ENCODE measurements at places on chromosomes 5 and 9. TPM values are rescaled to one million over a fixed set of nuclear protein-coding genes. Genes with fewer than 3 reads are reported as not detected.

DNA sequence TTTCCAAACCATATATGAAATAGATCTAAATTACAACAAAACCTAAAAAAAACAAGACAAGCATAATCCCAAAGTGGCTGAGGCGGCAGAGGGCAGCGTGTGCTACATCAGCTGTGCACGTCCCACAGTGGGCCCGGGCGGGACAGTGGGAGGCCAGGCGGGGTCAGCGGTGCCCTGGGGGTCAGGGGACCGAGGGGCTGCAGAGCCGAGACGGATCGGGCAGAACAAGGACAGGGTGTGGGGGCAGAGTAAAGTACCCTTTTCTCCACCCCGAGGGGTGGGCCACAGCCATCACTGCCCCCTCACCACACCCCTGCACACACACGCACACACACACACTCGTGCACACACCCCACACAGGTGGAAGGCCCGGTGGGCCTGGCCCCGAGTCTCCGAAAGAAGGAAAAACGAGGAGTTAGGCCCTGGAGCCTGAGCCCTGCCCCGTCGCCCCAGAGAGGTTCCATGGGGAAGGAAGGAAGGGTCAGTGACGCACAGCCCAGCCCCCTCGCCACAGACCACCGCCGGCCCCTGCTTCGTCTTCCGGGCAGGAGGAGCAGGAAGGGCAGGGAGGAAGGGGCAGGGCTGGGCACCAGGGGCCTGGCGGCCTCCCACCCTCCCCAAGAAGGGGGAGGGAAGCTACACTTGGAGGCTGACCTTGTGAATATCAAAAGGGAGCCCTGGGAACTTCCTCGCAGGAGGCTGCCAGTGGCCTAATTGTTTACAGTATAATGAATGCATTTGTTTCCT, 49.6 kb upstream of the UBAC1 start:
- H3K27me3 ChIP-seq: no peaks in the 10 kb centered on the region
- H3K27ac ChIP-seq: no peak overlapping the region
- H3K4me3 ChIP-seq: no peak overlapping the region
- no peaks in the 10 kb centered on the region for H3K4me1 ChIP-seq
- no peak for DNase-seq

TPRN gene
- total RNA-seq: 5.7 TPM

GRCh38 chr5:106006242-106006641, 1664.5 kb downstream of the EFNA5 start:
- no peaks in the 10 kb centered on the region for H3K27me3 ChIP-seq
- H3K4me1 ChIP-seq: no peaks in the 10 kb centered on the region

C9orf43 gene
- 0.83 TPM for total RNA-seq

FAM120AOS gene
- 32.8 TPM for total RNA-seq

DNA sequence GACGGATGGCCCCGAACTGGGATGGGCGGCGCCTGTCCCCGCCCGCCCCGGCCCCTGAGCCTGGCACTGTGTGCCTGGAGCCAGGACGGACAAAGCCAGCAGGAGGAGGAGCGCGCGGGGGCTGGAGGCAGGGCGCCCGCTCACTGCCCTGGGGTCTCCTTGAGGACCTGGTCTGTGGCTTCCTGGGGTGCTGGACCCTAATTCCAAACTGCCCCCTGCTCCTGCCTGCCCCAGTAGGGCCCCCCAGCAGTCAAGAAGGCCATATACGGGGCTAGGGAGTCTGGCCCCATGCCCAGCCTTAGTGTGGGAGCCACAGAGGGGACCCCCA, 29.2 kb upstream of the RXRA start:
- DNase-seq: no peak
- no peak overlapping the region for H3K4me3 ChIP-seq
- H3K27ac ChIP-seq: no peak overlapping the region
- H3K36me3 ChIP-seq: no peaks in the 10 kb centered on the region

GRCh38 chr5:58466939-58467338, 7.1 kb upstream of the PLK2 start:
- H3K27me3 ChIP-seq: no peaks in the 10 kb centered on the region
- H3K27ac ChIP-seq: no peak overlapping the region
- H3K4me3 ChIP-seq: no peak overlapping the region
- peak; percentile 58 for DNase-seq
- no peaks in the 10 kb centered on the region for H3K36me3 ChIP-seq
- H3K4me1 ChIP-seq: peaks cover 4% of the 10 kb centered on the region

GRCh38 chr5:89229331-89230070, 346.5 kb upstream of the MEF2C start:
- H3K27ac ChIP-seq: no peak overlapping the region
- H3K27me3 ChIP-seq: no peaks in the 10 kb centered on the region
- no peak overlapping the region for H3K4me3 ChIP-seq

DNA sequence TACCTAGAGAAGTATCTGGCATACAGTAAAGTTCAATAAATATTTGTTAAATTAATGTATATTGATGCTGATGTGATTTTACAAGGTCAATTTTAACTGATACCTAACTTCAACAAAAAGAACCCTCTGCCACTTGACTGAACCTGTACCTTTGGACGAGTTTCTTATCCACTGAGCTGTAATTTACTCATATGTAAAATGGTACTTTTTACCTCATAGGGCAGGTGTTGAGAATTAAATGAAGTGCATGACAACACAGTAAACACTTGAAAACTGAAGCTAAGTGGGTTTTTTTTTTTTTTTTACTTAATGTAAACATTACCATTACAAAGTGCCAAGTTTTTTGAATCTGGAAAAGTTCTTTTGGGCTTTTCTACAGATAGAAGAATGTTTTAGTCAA, 15.4 kb downstream of the NIPSNAP3B start:
- DNase-seq: no peak
- H3K27me3 ChIP-seq: no peaks in the 10 kb centered on the region
- H3K4me1 ChIP-seq: no peaks in the 10 kb centered on the region
- no peaks in the 10 kb centered on the region for H3K36me3 ChIP-seq

DNA sequence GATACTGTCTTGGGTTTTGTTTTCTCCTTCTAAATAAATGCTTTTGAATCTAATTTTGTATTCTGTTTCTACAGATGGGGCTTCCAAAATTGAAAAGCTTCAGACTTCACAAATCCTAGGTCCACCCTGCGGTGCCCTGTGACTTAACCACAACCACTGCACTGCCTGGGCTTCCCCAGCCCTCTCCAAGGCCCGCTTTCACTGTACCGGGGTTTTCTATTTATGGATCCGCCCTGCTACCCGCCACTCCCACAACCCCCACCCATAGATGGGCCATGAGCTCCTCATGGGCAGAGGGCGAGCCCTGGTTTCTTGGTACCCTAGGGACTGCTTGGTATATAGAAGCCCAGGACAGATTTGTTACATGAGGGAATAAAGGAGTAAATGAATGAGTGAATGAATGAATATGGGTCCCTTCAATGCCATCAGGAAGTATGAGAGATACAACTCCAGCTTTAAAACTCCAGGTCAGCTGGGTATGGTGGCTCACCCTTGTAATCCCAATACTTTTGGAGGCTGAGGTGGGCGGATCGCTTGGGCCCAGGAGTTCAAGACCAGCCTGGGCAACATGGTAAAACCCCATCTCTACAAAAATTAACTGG, 39.8 kb upstream of the NEK6 start:
- H3K36me3 ChIP-seq: no peaks in the 10 kb centered on the region
- H3K27ac ChIP-seq: no peak overlapping the region
- H3K4me3 ChIP-seq: no peak overlapping the region
- H3K4me1 ChIP-seq: peaks cover 53% of the 10 kb centered on the region
- H3K27me3 ChIP-seq: peaks cover 1% of the 10 kb centered on the region

PRR16 gene
- not detected for total RNA-seq

DNA sequence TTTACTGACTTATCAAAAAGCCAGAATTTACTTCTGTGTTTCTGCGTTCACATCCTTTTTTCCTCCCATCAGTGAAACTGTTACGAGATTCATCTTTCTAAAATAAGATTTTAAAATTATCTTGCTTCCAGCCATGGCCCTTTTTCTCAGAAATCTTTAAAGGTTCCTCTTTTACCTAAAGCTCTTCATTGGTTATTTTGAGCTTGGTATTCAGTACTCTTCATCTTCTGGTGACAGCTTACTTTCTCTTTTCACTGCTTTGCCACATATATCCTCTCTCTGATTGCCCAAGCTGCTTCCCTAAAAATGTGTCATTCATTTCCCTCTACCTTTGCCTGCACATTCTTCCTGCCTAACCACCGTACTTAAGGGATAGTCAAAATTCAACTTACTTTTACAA, 32.3 kb downstream of the TGFBR1 start:
- peak overlapping the region; percentile 20 for H3K4me3 ChIP-seq
- no peaks in the 10 kb centered on the region for H3K27me3 ChIP-seq
- DNase-seq: no peak
- peaks cover 63% of the 10 kb centered on the region for H3K4me1 ChIP-seq
- H3K36me3 ChIP-seq: peaks cover 36% of the 10 kb centered on the region

DNA sequence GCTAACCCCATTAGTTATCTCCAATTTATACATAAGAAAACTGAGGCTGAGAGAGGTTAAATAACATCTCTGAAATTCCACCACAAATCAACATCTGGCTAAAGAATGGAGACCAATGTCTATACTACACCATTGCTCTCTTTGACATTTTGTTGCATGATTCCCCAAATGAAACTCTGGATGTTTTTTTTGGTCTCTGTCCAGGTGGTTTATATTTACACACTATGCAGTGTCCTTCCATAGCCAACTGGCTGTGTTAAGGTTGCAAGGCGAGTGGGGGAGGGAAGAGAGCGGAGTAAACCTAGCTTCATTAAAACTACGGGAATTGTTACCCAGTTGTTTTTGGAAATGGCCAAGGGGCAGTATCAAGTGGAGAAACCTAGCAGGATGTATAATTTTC, 67.2 kb downstream of the KIF4B start:
- H3K4me1 ChIP-seq: no peaks in the 10 kb centered on the region
- H3K4me3 ChIP-seq: no peak overlapping the region
- DNase-seq: no peak
- H3K36me3 ChIP-seq: no peaks in the 10 kb centered on the region
- H3K27ac ChIP-seq: no peak overlapping the region
- H3K27me3 ChIP-seq: peaks cover 8% of the 10 kb centered on the region

- H3K27me3 ChIP-seq: no peaks in the 10 kb centered on the region
- no peak overlapping the region for H3K27ac ChIP-seq
- peaks cover 2% of the 10 kb centered on the region for H3K36me3 ChIP-seq
- no peak for DNase-seq
Measured at GRCh38 chr9:70531311-70531710, 116.9 kb upstream of the KLF9 start.

AHRR gene
- total RNA-seq: 27.9 TPM

SLC6A7 gene
- not detected for total RNA-seq

LHX3 gene
- not detected for total RNA-seq

GAS1 gene
- total RNA-seq: not detected

GLDC gene
- 0.63 TPM for total RNA-seq

ALDH1A1 gene
- not detected for total RNA-seq

DNA sequence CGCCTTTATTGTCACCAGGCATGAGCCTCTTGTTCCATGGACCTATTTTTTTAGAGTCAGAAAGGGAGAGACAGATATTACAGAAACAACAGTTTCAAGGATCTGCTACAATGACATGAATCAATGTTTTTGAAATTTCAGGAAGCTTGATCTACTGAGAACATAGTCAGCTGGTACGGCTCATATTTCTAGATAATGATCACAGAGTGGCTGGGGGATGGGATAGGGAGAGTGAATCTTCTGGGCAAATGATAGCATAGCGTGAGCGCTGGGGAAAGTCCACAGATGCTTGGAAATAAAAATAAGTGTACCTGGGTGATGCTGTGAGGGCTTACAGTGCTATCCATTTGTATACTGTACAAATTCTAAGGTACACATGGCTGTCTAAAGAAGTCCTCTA, 340.4 kb downstream of the EBF1 start:
- no peaks in the 10 kb centered on the region for H3K36me3 ChIP-seq
- H3K27ac ChIP-seq: no peak overlapping the region
- no peaks in the 10 kb centered on the region for H3K4me1 ChIP-seq
- H3K27me3 ChIP-seq: no peaks in the 10 kb centered on the region

DNA sequence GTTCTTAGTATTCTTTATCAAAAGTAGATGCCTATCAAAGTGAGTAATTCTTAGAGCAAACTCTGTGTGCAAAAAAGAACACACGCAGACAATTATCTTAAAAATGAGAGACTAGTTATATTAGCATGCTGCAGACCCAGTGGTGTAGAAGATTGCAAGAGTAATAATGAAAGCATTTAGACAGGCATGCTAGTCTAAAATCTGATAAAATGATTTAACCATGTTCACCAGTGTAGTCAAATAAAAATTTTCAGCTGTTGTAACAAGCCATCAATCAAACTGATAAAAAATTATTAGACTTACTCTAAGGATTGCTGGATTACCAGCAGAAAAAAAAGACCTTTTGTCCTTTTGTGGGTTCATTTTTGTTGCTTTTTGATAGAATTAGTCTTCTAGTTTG, 241.9 kb upstream of the TLE4 start:
- no peak overlapping the region for H3K27ac ChIP-seq
- H3K27me3 ChIP-seq: no peaks in the 10 kb centered on the region
- no peak for DNase-seq
- no peak overlapping the region for H3K4me3 ChIP-seq
- no peaks in the 10 kb centered on the region for H3K36me3 ChIP-seq

IFNA21 gene
- total RNA-seq: not detected

DNA sequence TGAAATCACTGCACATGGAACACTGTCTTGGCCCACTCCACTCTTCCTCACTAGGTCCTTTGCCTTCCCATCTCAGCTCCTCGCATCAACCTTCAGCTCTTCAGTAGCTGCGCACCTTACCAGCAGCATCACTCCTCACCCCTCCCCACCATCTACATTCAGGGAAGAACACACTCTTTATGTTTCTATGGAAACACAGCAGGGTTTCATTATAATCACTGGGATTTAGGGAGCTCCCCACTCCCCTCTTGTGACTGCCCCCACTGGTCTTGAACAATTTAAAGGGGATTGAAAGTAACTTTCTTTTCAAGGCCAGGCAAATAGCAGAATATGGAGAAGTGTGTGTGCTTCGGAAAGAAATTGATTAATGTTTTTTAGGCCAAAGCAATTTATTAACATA, 111.2 kb downstream of the INSYN2B start:
- H3K27me3 ChIP-seq: no peaks in the 10 kb centered on the region
- no peak for DNase-seq
- H3K4me1 ChIP-seq: no peaks in the 10 kb centered on the region
- peaks cover 29% of the 10 kb centered on the region for H3K36me3 ChIP-seq

- peaks cover 18% of the 10 kb centered on the region for H3K4me1 ChIP-seq
- no peak for DNase-seq
- H3K27ac ChIP-seq: peak overlapping the region; percentile 46
- no peak overlapping the region for H3K4me3 ChIP-seq
Measured at GRCh38 chr5:14914623-14915260, 43.2 kb upstream of the ANKH start.

GRCh38 chr9:135777623-135778177, 75.7 kb downstream of the KCNT1 start:
- H3K36me3 ChIP-seq: no peaks in the 10 kb centered on the region
- no peak overlapping the region for H3K4me3 ChIP-seq
- no peaks in the 10 kb centered on the region for H3K4me1 ChIP-seq
- H3K27ac ChIP-seq: no peak overlapping the region
- no peaks in the 10 kb centered on the region for H3K27me3 ChIP-seq

- H3K27me3 ChIP-seq: no peaks in the 10 kb centered on the region
- no peak for DNase-seq
- H3K4me3 ChIP-seq: no peak overlapping the region
- no peak overlapping the region for H3K27ac ChIP-seq
- H3K4me1 ChIP-seq: no peaks in the 10 kb centered on the region
Measured at GRCh38 chr5:91643797-91644196, 260.7 kb upstream of the ARRDC3 start.

- peaks cover 38% of the 10 kb centered on the region for H3K36me3 ChIP-seq
- DNase-seq: no peak
- no peak overlapping the region for H3K4me3 ChIP-seq
- H3K4me1 ChIP-seq: peaks cover 22% of the 10 kb centered on the region
Measured at GRCh38 chr5:95543017-95543705, 11.6 kb downstream of the SKIC3 start.

GRCh38 chr5:10891193-10891592, 130.2 kb upstream of the DAP start:
- H3K27ac ChIP-seq: no peak overlapping the region
- H3K4me3 ChIP-seq: no peak overlapping the region
- no peak for DNase-seq
- no peaks in the 10 kb centered on the region for H3K36me3 ChIP-seq
- H3K27me3 ChIP-seq: no peaks in the 10 kb centered on the region
- H3K4me1 ChIP-seq: no peaks in the 10 kb centered on the region

PCDHA2 gene
- not detected for total RNA-seq

KLF4 gene
- total RNA-seq: 1.6 TPM

All from activated CD8-positive, alpha-beta T cell treated with anti-CD3 and anti-CD28 coated beads for 36 hours (primary cell).